ENCODE measurements at places on chromosomes 1 and 21.

DNA sequence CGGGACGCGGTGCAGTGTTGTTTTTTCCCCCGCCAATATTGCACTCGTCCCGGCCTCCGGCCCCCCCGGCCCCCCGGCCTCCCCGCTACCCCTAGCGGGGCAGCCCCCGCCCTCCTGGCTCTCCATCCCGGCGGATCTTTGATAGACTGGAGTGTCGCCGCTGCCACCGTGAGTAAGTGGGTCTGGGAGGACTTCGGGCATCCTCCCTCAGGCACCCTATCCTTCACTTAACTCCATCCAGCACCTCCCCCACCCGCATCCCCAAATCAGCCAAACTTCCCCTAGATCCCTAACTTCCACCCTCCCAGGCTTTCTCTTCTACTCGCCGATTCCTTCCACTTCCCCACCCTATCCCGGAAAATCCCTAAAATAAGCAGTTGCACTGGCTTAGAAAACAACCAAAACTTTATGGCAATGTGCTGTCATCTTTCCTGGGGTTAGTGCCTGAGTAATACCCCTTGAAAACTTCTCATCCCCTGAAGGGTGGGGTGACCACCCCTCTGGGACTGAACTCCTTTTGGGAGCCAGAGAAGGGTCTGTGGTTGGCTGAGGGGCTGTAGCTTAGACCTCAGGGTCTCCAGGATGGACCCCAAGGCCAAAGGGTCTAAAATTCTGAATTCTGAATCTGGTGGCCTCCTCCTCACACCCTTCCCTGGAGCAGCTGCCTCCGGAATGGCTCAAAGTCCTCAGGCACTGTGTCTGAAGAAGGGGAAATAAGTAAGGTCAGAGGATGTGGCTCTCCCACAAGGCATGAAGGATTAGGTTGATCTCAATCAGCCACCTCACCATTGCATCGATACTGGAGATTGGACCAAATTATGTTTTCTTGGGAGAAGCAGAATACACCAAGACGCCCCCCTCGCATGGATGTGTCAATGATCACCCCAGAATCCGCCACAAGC lies 12.2 kb downstream of the THBS3 start:
- H3K36me3 ChIP-seq, result no peaks in the 10 kb centered on the region
- H3K4me3 ChIP-seq, result peak overlapping the region; percentile 85
- H3K4me1 ChIP-seq, result peaks cover 33% of the 10 kb centered on the region
- H3K27ac ChIP-seq, result peak overlapping the region; percentile 80
- peaks cover 24% of the 10 kb centered on the region for H3K27me3 ChIP-seq
- no peak for DNase-seq

DNA sequence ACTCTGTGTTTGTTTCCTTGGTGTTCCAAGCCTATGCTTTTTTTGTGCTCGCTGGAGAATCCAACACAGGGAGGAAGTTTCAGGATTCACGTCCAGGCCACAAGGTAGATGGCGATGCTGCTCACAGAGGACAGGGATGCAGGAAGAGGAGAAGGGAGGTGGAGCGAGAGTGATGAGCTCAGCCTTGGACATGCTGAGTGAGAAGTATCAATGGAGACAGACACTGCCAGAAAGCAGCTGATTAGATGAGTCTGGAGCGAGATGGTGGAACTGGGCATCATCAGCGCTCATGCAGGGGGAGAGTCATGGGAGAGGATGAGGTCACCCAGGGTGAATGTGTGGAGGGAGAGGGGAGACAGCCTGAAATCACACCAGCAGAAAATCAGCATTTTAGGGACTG lies 110.0 kb downstream of the GLUL start:
- no peak overlapping the region for H3K4me3 ChIP-seq
- no peak overlapping the region for H3K27ac ChIP-seq
- H3K36me3 ChIP-seq, result peaks cover 5% of the 10 kb centered on the region
- no peaks in the 10 kb centered on the region for H3K27me3 ChIP-seq
- no peaks in the 10 kb centered on the region for H3K4me1 ChIP-seq

DNA sequence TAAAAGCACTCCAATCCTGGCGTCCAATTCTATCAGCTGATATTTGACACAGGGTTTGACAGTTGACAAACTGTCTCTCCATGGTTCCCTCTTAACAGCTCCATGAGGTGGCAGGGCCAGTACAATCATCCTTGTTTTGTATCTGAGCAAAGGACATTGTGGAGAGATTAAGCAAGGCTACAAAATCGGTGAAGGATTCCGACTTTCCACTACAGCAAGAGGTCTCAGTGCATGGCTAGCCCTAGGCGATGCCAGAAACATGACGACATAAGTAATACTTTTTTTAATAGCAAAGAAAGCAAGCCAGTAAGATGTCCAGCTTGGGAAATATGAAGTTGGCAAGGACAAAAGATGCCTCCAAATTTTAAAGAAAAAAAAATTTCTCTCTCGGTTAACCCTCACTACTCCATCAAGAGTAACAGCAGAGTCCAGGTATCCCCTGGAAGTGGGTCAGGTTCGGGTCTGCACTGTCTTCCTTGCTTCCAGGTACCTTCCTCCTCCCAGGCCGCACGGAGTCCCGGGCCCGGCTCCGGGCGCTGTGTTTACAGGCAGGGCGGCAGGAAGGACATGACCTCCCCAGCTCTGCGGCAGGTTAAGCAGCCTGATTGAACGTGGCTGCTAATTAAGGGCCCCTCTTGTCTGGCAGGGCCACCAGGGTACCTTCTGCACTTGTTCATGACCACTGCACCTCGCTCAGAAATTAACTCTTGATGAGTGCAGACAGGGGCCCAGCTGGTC lies 106.1 kb downstream of the SIM2 start:
- H3K27me3 ChIP-seq, result no peaks in the 10 kb centered on the region
- DNase-seq, result no peak
- H3K4me3 ChIP-seq, result no peak overlapping the region
- H3K4me1 ChIP-seq, result no peaks in the 10 kb centered on the region
- H3K36me3 ChIP-seq, result no peaks in the 10 kb centered on the region

GRCh38 chr1:200979574-200980451 lies 43.7 kb downstream of the KIF21B start:
- H3K27ac ChIP-seq, result no peak overlapping the region
- H3K27me3 ChIP-seq, result no peaks in the 10 kb centered on the region
- H3K4me1 ChIP-seq, result no peaks in the 10 kb centered on the region
- H3K4me3 ChIP-seq, result no peak overlapping the region
- H3K36me3 ChIP-seq, result peaks cover 8% of the 10 kb centered on the region

DNA sequence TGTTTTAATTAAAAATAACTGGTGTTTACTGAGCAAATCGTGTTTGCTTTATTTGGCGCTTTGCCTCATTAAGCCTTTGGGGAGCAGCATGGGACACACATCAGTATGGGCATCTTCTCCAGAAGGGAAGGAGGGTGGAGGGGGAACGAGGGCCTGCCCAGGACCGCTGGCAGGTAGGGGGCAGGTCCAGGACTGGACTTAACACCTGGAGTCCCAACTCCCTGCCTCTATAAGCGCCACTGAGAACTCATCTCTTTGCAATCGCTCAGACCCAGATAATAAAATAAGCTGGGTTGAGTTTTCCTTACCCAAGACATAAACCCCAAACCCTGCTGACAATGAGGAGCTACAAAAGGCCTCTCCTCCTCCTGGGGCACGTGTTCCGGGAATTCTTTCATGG lies 15.1 kb downstream of the ABCG1 start:
- H3K36me3 ChIP-seq, result no peaks in the 10 kb centered on the region
- peak overlapping the region; percentile 83 for H3K4me3 ChIP-seq
- peak overlapping the region; percentile 100 for H3K27ac ChIP-seq
- H3K27me3 ChIP-seq, result no peaks in the 10 kb centered on the region

GRCh38 chr1:30063621-30064280 lies 659.6 kb downstream of the MATN1 start:
- H3K4me3 ChIP-seq, result peak overlapping the region; percentile 67
- DNase-seq, result no peak

GRCh38 chr1:58430421-58431275 lies 115.9 kb downstream of the OMA1 start:
- no peaks in the 10 kb centered on the region for H3K4me1 ChIP-seq
- H3K4me3 ChIP-seq, result no peak overlapping the region
- no peaks in the 10 kb centered on the region for H3K27me3 ChIP-seq
- no peak overlapping the region for H3K27ac ChIP-seq
- no peak for DNase-seq

DNA sequence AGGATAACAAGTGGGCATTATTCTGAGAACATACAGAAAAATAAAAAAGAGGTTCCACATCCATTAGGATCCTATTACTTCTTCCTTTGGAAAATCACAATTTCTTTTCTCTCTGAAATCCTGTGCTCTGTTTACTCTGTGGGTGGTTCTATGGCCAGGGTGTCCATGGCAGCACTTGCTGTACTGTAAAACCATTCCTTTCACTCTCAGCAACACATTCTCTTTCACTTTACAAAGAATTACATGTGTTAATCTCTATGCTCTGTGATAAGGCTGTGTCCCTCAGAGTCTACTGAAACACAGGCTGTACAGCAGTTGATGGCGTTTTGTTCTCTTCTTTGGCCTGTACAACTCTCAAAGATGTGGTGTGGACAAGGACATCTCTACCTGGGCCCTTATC lies 524.1 kb downstream of the PTBP2 start:
- peaks cover 6% of the 10 kb centered on the region for H3K36me3 ChIP-seq
- DNase-seq, result no peak
- H3K27me3 ChIP-seq, result no peaks in the 10 kb centered on the region
- H3K4me1 ChIP-seq, result no peaks in the 10 kb centered on the region

DNA sequence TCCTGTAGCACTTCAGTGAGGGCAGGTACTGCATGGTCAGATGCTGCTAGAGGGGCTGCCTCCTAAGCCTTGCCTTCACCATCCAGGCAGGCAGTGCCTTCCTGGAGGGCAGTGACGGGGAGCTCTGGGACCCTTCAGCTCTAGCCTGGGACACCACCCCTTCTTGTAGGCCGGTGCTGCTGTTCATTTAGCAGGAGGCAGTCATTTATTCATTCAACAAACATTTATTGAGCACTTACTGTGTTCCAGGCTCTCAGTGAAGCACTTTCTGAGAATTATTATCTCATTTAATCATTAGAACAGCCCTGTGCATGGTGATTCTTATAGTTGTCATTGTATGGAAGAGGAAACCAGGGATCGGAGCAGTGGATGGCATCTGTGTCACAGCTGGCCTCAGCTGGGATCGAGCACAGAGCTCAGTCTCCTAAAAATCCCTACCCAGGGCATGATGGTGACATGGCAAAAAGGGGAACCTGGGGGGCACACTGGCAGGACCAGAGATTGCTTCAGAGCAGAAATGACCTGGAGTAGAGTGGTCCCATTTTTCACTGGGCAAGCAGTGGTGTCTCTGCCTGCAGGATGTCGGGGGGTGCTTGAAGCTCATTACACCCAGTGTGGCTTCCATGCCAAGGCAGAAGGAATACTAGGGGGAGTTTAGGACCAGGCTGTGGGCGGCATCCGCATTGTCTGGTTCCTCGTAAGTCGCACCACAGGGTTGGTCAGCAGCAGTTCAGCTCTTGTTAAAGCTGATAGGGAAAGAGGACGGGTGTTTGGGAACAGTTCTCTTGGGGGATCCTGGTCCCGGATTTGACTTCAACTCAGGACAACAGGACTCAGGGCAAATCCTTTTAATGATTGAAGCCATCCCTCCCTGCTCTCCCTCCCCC lies 28.8 kb downstream of the ARHGEF10L start:
- no peak overlapping the region for H3K4me3 ChIP-seq
- H3K4me1 ChIP-seq, result no peaks in the 10 kb centered on the region
- no peaks in the 10 kb centered on the region for H3K36me3 ChIP-seq
- peaks cover 15% of the 10 kb centered on the region for H3K27me3 ChIP-seq
- no peak for DNase-seq

- H3K36me3 ChIP-seq, result no peaks in the 10 kb centered on the region
- H3K4me1 ChIP-seq, result no peaks in the 10 kb centered on the region
- DNase-seq, result no peak
Observed at GRCh38 chr1:7219031-7219430, 433.8 kb downstream of the CAMTA1 start.

DNA sequence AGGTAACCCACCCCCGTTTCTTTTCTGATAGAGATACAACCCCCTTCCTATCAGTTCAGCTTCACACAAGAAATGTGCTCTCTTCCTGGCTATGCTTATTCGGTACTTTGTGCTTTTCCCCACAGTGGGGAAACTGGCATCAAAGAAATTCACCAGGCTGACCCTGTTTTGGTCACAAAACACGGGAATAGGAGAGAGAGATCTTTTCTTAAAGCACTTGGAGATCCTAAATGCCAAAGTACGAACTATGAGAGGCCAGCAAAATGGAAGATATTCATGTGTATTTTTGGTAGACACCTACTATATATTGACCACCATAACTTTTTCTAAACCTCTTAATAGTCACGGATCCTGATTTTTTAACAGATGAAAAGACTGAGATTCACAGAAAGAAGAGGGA lies 30.0 kb downstream of the SLC30A10 start:
- peaks cover 10% of the 10 kb centered on the region for H3K27me3 ChIP-seq
- H3K4me3 ChIP-seq, result no peak overlapping the region
- no peaks in the 10 kb centered on the region for H3K4me1 ChIP-seq
- no peak overlapping the region for H3K27ac ChIP-seq

DNA sequence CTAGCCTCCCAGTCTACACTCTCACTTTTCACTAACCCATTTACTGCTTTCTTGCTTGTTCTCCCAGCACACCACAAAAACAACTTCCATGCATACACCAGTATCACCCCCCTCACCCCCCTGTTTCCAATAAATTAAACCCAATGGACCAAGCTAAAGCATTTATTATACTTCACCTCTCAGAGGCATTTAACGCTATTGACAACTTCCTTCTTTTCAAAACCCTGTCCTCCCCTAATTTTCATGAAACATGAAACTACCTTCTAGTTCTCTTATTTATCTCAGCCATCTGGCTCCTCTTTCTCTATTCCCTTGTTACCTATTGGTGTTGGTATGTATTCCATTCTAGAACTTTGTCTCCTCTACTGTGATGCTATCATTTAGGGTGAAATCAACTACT lies 32.3 kb downstream of the PTPRC start:
- peak overlapping the region; percentile 80 for H3K27ac ChIP-seq
- H3K4me1 ChIP-seq, result peaks cover 72% of the 10 kb centered on the region
- no peaks in the 10 kb centered on the region for H3K27me3 ChIP-seq

DNA sequence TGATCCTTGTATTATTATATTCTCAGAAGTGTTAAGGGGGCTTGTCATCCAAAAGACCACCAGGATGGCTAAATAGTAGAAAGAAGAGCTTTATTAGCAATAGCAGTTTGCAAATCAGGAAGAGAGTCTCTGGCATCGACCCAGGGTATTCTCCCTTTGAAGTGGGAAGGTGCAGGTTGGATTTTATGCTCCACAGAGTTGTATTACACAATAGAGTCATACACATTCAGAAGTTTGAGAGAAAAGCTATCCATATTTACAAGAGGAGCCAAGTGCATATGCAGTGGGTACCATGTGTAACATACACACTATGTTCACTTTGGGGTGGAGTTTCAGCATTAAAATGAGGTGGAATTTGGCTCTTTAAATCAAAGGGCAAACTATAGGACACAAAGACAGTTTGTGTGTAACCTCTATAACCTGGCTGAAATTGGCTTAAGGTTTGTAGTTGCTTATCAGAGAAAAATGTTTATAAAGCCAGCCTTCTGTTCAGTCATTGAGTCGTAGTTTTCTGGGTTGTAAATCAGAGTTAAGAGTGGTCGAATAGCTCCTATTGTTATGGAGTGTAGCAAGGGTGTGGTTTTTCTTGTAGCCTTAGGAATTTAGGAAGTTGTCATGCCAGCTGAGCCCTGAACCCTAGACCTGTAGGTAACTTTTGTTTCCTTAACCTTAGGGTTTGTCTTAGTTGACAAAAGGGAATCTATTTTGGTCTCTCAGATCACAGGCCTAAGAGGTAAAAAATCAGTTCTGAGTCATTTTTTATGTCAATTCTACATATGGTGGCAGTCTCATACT lies 125.3 kb downstream of the DNM3 start:
- H3K36me3 ChIP-seq, result peaks cover 5% of the 10 kb centered on the region
- no peak overlapping the region for H3K4me3 ChIP-seq
- no peaks in the 10 kb centered on the region for H3K4me1 ChIP-seq
- DNase-seq, result no peak
- peak overlapping the region; percentile 6 for H3K27ac ChIP-seq
